ENCODE measurements at places on chromosomes 2 and 18.

GRCh38 chr2:46942891-46943626 lies 27.5 kb upstream of the MCFD2 start:
- DNase-seq, result no peak

- DNase-seq, result no peak
Measured at GRCh38 chr2:229843613-229844012, 78.2 kb downstream of the TRIP12 start.

- DNase-seq, result no peak
Measured at GRCh38 chr18:31710826-31711225, 26.4 kb upstream of the B4GALT6 start.

GRCh38 chr2:124530203-124530602 lies 505.1 kb downstream of the CNTNAP5 start:
- DNase-seq, result no peak

DNA sequence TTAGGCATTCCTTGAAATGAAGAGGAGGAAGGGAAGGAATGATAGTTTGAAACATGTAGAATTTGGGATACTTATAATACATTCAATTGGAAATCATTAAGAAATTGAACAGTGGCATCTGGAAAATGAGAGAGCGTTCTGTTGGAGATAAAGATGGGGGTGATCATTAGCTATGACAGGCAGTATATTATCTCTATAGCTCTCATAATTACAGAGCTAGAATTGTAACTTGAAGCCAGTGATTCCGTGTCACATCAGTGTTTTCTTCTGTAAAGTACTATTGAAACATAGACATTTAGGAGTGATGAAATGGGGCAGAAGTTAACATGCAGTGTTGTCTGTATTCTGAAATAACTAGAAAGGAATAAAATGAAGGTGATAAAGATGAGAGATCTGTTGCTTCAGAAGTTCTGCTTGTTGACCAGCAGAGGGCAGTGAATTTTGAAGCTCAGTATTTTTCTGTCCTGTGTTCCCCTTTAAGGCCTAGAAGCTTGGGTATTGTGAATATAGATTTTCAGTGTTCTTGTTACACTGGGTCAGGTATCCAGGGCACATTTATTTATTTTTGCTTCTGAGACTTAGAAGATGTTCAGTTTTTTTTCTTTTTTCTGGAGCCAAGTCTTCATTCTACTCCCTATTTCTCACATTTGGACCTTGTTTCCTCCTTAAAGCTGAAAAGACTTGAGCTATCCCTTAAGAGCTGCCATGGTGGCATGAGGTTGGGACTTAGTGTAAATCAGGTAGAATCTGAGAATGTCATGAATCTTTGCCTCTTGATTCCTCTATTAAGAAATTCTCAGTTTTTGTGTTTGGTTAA lies 157.4 kb downstream of the TAF4B start:
- no peak for DNase-seq

- DNase-seq, result no peak
Measured at GRCh38 chr2:218216336-218216673, 684 bp upstream of the ARPC2 start.

GRCh38 chr18:63317982-63318888 lies 1.3 kb downstream of the BCL2 start:
- DNase-seq, result peak; percentile 91

- no peak for DNase-seq
Measured at GRCh38 chr2:73610111-73610510, 32.1 kb downstream of the NAT8 start.

- DNase-seq, result no peak
Measured at GRCh38 chr18:77140030-77140429, 7.4 kb upstream of the MBP start.

DNA sequence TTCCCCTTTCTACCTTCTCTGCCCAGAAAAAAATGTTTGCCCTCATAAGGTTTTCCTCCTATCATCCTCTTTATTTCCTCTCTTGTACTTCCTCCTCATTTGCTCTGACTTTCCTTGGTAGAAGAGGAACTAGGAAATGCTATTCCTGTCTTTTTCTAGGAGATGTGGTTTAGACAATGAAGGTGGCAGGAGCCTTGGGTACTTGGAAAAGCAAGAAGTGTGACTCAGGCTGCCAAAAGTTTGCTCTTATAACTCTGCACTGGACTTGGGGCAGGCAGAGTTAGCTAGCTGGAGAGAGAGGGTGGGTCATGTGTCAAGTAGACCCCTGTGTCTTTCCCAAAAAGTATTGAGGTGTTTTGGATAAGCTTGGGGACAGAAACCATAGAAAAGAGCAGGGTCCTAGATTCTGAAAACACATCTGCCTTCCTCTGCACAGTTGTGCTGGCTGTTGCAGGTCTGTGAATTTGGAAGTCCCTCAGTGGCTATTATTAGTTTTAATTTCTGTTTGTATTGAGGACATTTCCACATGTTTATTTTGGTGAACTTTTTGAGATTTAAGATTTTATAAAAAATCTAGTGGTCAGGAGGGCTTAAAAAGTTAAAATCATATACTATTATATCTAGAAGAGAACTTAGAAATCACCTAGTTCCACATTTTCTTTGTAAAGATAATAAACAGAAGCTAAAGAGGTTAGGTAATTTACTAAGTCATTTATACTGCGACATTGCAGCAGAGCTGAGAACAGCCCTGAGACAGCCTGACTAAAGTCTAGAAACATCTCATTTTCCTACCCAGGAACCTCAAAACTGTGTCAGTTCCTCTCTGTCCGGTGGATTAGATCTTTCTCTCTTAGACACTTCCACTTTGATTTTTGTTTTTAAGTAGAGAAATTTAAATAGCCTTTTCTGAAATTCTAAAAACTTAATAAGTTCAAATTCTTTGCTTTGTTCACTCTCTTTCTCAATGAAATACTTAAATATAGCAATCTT lies 16.0 kb downstream of the INSIG2 start:
- no peak for DNase-seq

DNA sequence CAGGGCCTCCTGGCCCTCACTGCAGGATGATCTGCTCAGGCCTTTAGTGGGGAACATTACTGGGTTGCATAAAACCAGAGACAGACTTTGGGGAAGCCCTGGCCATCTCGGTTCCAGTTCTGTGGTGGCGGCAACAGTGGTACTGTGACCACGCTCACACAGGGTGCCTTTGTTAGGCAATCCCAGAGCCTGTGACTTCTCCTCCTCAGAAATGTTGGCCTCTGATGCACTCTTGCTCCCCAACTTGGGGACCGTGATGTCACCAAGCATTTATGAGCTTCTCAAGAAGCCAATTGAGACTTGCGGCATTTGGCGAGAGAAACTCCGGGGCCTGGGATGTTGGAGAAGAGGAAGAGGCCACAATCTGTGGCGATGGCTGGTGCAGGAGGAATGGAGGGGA lies 80.9 kb upstream of the PKDCC start:
- peak; percentile 87 for DNase-seq

DNA sequence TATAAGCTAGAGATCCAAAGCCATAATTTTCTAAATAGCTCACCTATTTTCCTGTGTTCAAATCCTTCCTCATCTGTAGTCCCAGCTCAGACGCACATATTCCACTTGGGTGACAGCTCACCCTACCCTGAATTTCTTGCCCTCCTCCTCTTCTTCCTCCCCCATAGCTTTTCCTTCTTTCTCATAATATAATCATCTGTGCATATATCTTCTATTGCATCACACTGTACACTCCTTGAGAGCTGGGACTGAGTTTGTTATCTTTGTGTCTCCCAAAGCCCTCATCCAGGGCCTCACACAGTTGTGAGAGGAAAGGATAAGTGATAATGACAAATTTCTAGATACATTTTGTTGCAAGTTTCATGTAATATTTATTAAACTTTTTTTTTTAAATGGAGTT lies 55.9 kb upstream of the RTN4 start:
- no peak for DNase-seq

GRCh38 chr2:41937464-41937906 lies 110.3 kb upstream of the PKDCC start:
- DNase-seq, result no peak

DNA sequence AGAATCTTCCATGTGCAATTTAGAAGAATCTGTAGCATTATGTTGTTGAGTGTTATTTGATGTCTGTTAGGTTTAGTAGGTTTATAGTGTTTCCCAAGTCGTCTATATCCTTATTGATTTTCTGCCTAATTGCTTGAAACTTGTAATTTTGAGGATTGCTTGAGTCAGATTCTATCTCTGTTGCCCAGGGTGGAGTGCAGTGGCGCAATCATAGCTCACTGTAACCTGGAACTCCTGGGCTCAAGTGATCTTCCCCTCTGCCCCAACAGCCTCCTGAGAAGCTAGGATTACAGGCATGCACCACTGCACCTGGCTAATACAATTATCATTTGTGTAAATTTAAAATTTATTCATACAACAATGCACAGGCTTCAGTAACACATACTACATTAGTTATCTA lies 3.1 kb upstream of the TCF23 start:
- peak; percentile 15 for DNase-seq

- DNase-seq, result no peak
Measured at GRCh38 chr18:44774191-44774590, 93.5 kb downstream of the SETBP1 start.

GRCh38 chr2:6545336-6545735 lies 320.4 kb downstream of the CMPK2 start:
- no peak for DNase-seq

- peak; percentile 63 for DNase-seq
Measured at GRCh38 chr2:85175369-85176299, 42.4 kb downstream of the TCF7L1 start.

- peak; percentile 96 for DNase-seq
Measured at GRCh38 chr2:96538487-96539214, 2.1 kb downstream of the ARID5A start.

DNA sequence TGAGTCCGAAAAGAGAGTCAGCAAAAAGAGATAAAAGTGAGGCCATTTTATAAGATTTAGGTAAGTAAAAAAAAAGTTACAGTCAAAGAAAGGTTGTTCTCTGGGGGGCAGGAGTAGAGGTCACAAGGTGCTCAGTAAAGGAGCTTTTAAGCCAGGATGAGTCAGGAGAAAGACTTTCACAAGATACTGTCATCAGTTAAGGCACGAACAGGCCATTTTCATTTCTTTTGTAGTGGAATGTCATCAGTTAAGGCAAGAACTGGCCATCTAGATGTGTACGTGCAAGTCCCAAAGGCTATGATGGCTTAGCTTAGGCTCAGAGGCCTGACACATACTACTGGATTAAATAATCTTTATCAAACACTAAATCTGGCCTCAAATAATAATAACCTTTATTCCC lies 1207.3 kb upstream of the FAM98A start:
- DNase-seq, result no peak

- no peak for DNase-seq
Measured at GRCh38 chr2:75596784-75597183, 36.0 kb upstream of the EVA1A start.

GRCh38 chr18:50058731-50059130 lies 136.2 kb downstream of the MYO5B start:
- no peak for DNase-seq

- DNase-seq, result no peak
Measured at GRCh38 chr2:118059919-118060478, 28.3 kb upstream of the INSIG2 start.

- no peak for DNase-seq
Measured at GRCh38 chr2:4539121-4539520, 835.7 kb downstream of the DCDC2C start.

- DNase-seq, result peak; percentile 66
Measured at GRCh38 chr2:236641051-236641726, 71.6 kb downstream of the ACKR3 start.

GRCh38 chr2:216752855-216753505 lies 57.6 kb upstream of the IGFBP5 start:
- no peak for DNase-seq

DNA sequence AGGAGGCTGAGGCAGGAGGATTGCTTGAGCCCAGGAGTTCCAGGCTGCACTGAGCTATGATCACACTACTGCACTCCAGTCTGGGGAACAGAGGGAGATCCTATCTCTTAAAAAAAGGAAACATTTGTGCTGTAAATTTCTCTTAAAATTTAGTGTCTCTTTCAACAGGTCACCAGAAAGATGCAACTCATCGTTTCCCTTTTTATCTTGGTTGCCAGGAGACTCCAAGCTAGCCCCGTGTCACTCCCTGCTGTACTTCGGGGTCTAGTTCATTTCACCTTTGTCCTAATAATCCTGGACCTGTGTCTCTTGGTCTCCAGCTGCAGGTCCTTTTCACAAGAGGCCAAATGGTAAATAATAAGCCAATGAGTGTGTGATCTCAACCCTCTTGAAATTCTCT lies 7.1 kb downstream of the HS1BP3 start:
- DNase-seq, result no peak

- no peak for DNase-seq
Measured at GRCh38 chr18:65411061-65411460, 339.8 kb upstream of the CDH7 start.

DNA sequence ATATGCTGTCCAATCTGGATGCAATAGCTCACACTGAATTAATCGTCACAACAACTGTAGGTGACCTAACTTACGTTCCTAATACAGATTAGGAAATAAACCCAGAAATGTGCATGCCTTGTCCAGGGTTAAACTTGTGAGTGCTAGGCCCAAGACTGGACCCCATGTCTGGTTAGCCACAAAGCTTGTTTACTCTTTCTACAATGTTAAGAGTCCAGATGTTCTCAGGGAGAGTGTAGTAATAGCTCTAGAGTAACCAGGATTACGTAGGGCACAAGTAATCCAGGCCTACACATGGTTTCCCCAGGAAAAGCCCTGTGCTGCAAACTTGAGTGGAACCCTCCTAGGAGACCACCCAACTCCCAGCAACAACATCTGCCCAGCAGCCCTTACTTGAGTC lies 26.2 kb downstream of the TRIB2 start:
- no peak for DNase-seq

- DNase-seq, result no peak
Measured at GRCh38 chr2:43152741-43153647, 73.4 kb downstream of the ZFP36L2 start.

DNA sequence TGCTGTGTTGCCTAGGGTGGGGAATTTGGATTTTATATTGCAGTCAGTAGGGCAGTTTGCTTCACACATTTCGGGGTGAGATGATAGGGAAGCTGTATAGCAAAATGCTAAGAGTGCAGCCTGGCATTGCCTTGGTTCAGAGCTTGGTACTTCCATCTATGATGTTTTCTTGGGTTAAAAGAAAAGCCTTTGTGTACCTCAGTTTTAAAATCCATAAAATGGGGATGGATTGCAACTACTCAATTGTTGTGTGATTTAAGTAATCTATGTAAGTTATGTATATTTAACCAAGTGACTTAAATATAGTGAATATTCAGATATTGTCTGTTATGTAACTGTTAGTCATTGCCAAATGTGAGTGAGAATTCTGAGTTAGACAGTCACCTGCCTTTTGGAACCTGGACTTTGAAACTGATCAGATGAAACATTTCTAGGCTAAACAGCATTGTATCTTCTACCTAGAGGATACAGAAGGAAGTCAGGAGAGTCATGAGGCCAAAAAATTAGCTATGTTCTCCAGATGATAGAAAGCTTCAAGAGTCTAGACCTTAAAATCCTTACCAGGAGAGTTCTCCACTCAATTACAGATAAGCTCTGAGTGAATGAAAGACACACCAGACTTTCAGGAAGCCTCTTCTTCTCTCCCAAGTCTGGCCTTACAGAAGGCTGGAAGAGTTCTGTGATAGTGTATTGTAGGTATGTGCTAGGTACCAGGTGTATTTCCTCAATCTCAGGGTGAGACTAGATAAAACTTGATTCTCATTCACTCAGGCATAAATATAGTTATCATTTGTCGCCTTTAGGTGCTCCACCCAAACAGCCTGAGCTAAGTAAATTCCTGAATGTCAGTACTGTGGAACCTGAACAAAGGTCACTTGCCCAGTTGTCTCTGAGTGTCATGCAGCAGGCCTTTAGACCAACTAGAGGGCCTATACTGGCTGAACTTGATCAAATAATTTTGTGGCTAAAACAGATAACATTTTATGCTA lies 7.5 kb downstream of the RIOK3 start:
- no peak for DNase-seq
